GM13977 (cell line): ENCODE measurements at places on chromosomes 1 and 21.

DNA sequence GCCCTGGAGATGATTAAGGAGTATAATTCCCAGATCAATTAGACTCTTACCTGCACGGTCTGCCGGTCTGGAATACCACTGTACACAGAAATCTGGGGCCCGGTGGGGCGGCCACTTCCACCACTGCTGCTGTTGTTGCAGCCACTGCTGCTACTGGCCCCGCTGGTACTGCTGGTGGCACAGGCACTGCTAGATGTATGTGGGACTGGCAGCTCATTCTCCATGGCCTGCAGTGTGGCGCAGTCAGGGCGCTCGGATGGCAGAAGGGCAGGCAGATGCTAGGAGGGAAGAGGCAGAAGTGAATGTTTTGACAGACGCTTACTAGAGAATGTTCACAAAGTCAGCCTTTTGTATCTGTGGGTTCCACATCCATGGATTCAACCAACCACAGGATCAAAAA lies 54.4 kb upstream of the A3GALT2 start:
- DNase-seq = no peak

DNA sequence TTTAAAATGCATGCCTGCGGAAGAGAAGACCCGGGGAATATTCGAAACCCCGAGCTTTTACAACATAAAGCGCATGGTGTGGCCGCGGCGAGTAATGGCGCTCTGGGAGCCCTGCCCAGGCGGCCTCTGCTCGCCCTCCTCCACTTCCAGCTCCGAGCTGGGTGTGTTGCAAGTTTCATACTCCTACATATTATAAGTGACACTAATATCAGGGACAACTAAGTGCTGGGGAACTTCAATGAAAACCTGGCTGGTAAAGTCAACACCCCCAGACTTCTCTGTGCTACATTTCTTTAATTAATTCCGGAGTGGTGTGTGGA lies 11.8 kb downstream of the SIM2 start:
- DNase-seq = peak; percentile 44

- no peak for DNase-seq
These were observed 139.1 kb upstream of the USH2A start for GRCh38 chr1:216562383-216562782.

GRCh38 chr1:5691795-5692509 lies 300.3 kb downstream of the NPHP4 start:
- DNase-seq = no peak

- DNase-seq = no peak
These were observed 235.0 kb upstream of the FGGY start for GRCh38 chr1:59061876-59062275.

GRCh38 chr1:244858357-244858756 lies 6.0 kb downstream of the HNRNPU start:
- DNase-seq = no peak

- DNase-seq = no peak
These were observed 99.5 kb upstream of the GJB5 start for GRCh38 chr1:34655206-34655874.

GRCh38 chr1:18032172-18032859 lies 75.3 kb upstream of the IGSF21 start:
- DNase-seq = no peak

DNA sequence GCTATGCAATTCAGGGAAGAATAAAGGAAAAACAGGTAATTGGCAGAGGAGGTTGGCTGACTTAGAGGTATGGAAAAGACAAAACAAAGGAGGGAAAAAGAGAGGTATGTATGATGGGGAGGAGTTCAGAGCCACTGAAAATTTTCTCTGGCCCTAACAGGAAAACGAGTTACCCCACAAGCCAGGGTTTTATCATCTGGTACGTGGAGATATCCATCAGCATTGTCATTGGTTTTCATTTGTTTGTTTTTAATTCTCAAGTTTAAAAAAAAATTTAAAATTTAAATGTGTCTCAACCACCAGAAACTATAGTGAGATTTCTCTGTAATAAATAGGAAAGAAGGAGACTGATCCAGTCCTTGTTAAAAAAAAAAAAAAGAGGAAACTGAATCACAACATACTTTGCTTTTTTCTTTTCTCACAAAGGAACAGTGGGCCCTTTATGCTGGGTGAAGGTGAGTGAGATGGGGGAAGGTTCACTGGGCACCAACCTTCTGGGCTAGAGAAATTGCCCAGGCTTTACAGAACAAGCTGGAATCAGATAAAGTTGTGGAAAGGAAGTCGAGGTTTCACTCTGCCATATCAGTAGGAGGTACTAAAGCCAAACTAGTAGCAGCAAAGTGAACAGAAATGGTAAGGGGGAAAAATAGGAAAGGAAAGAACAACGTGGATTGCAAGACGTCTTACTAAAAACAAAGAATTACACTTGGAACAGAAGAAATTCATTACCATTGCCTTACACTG lies 2.7 kb downstream of the IFNAR2 start:
- no peak for DNase-seq

GRCh38 chr1:37040261-37040660 lies 5.9 kb upstream of the GRIK3 start:
- no peak for DNase-seq

DNA sequence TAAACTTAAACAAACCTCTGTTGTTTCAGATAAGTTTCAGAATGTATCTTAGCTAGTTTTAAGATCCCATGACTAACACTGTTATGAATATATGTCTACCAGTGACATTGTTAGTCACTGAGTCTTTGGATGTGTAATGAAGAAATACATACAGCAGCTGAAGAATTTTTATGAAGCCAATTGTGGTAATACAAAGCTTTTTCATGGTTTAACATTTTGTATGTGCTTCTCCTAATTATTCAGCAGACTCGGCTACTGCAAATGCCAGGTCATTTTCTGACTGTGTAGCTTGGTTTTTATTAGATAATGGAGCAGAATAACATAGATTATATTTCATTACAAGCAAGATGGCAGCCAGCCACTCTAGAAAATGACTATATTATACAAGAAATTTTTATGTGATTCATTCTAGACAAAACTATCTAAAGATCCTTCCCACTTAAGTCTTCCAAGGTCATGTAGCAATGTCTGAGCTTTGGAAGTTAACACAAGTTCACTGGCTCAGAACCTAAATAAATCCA lies 147.8 kb downstream of the TNFSF18 start:
- DNase-seq = no peak

- DNase-seq = no peak
These were observed 2.7 kb upstream of the CD58 start for GRCh38 chr1:116573431-116574095.

GRCh38 chr1:221994274-221994698 lies 252.4 kb upstream of the DUSP10 start:
- peak; percentile 19 for DNase-seq

- no peak for DNase-seq
These were observed 211.9 kb upstream of the SPAG17 start for GRCh38 chr1:118396829-118397495.

DNA sequence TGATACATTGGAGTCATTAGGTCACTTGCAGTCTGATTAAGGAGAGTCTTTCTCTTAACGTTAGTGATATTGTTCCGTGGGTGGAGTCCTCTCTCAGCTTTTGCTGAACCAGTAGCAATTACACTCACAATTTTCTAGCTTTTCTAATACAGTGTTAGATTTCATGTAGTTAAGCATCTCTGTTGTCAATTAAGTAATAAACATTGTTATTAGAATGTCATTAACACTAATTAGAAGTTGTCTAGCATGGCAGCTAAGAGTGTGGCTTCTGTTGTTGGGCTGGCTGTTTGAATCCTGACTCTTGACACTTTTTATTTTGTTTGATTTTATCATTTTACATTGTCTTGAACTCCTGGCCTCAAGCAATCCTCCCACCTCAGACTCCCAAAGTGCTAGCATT lies 33.4 kb downstream of the FAAH start:
- DNase-seq = no peak

- peak; percentile 65 for DNase-seq
These were observed 25.0 kb downstream of the RLF start for GRCh38 chr1:40185951-40186864.

- no peak for DNase-seq
These were observed 2.8 kb downstream of the REG4 start for GRCh38 chr1:119808491-119808890.

DNA sequence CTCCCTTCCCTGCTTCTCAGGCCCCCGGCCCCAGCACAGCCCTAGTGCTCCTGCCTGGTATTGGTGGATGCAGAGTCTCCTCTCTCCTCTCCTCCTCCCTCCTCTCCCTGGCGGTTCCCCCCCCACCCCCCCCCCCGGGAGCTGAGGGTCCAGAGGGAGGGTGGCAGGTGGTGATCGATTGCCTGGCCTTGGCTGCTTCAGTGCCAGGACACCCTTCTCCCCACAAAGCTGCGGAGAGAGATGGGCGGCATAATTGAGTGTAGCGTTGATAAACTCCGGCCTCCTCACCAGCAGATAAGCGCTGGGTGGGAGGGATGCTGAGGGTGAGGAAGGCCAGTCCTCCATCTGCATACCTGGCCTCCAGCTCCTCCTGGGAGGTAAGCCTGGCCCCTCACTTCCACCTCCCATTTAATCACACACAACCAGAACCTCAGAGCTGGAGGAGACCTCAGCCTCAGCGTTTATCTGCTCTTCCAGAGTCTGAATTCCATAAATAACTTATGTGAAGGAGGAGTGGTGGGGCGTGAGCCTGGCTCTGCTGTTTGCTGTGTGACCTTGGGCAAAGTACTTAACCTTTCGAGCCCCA lies 60.8 kb downstream of the LRRN2 start:
- no peak for DNase-seq
